ENCODE measurements at places on chromosomes 6 and 20.

DNA sequence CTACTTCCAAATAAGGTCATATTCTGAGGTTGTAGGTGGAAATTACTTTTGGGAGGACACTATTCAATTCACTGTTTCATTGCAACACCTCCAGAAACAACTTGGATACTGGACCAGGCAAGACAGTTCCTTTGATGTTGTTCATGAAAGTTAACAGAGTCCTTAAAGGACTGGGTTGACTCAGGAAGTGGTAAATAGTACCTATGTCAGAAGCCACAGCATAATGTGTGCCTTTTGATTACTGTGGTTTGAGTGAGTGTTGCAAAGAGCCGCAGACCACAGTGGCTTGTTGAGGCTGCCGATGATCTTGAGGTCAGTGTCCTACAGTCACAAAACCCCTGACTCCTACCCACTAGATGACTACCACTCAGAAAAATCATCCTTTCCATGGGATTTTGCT is 10.9 kb downstream of the IL20RA start:
- H3K4me1 ChIP-seq: no peaks in the 10 kb centered on the region
- H3K4me3 ChIP-seq: no peak overlapping the region
- no peaks in the 10 kb centered on the region for H3K36me3 ChIP-seq
- no peak for DNase-seq
- H3K27ac ChIP-seq: no peak overlapping the region

- no peak overlapping the region for H3K4me3 ChIP-seq
- no peaks in the 10 kb centered on the region for H3K36me3 ChIP-seq
- DNase-seq: no peak
- H3K4me1 ChIP-seq: no peaks in the 10 kb centered on the region
- H3K27me3 ChIP-seq: no peaks in the 10 kb centered on the region
These were observed 750.8 kb upstream of the SLC35B3 start for GRCh38 chr6:9186148-9186547.

- H3K4me1 ChIP-seq: no peaks in the 10 kb centered on the region
- no peaks in the 10 kb centered on the region for H3K27me3 ChIP-seq
- H3K36me3 ChIP-seq: no peaks in the 10 kb centered on the region
- H3K27ac ChIP-seq: no peak overlapping the region
These were observed 117.6 kb upstream of the CDH4 start for GRCh38 chr20:61134296-61135030.

- H3K27ac ChIP-seq: no peak overlapping the region
- H3K36me3 ChIP-seq: peaks cover 20% of the 10 kb centered on the region
- DNase-seq: no peak
- H3K4me3 ChIP-seq: no peak overlapping the region
These were observed 19.4 kb upstream of the RPL7L1 start for GRCh38 chr6:42860036-42860435.

GRCh38 chr20:2795451-2795850 is 5.0 kb downstream of the CPXM1 start:
- peaks cover 8% of the 10 kb centered on the region for H3K27me3 ChIP-seq
- H3K27ac ChIP-seq: no peak overlapping the region
- H3K36me3 ChIP-seq: no peaks in the 10 kb centered on the region
- DNase-seq: no peak
- H3K4me1 ChIP-seq: peaks cover 13% of the 10 kb centered on the region

- no peaks in the 10 kb centered on the region for H3K36me3 ChIP-seq
- peaks cover 13% of the 10 kb centered on the region for H3K27me3 ChIP-seq
- no peak for DNase-seq
- no peaks in the 10 kb centered on the region for H3K4me1 ChIP-seq
These were observed 21.3 kb upstream of the TBX18 start for GRCh38 chr6:84785671-84786070.

DNA sequence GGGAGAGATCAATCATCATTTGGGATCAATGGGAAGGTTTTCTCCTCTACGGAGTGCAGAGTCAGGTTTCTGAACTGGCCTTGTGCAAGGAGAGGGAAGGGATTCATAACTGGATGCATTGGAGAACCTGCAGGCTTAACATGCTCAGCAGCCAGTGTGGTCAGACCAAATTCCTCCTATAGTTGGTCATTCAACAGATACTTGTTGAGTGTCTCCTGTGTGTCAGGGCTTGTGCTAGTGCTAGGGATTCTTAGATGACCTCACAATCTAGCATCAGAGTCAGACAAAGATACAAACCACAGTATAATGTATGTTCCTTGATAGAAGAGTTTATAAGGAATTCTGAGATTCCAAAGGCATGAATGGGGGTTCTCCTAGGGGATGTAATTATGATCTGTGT is 23.9 kb downstream of the RALY start:
- H3K27me3 ChIP-seq: no peaks in the 10 kb centered on the region
- no peak for DNase-seq
- no peaks in the 10 kb centered on the region for H3K4me1 ChIP-seq
- H3K27ac ChIP-seq: no peak overlapping the region

- no peaks in the 10 kb centered on the region for H3K27me3 ChIP-seq
- no peaks in the 10 kb centered on the region for H3K36me3 ChIP-seq
- H3K4me3 ChIP-seq: no peak overlapping the region
These were observed 29.2 kb upstream of the SSR1 start for GRCh38 chr6:7341989-7342742.

GRCh38 chr6:130975325-130975724 is 87.7 kb downstream of the EPB41L2 start:
- DNase-seq: no peak
- no peaks in the 10 kb centered on the region for H3K4me1 ChIP-seq
- H3K27ac ChIP-seq: no peak overlapping the region
- no peak overlapping the region for H3K4me3 ChIP-seq

- no peak overlapping the region for H3K4me3 ChIP-seq
- H3K36me3 ChIP-seq: no peaks in the 10 kb centered on the region
- H3K27me3 ChIP-seq: no peaks in the 10 kb centered on the region
- peak; percentile 93 for DNase-seq
- H3K4me1 ChIP-seq: peaks cover 59% of the 10 kb centered on the region
These were observed 73.0 kb downstream of the SLX4IP start for GRCh38 chr20:10508060-10508459.

DNA sequence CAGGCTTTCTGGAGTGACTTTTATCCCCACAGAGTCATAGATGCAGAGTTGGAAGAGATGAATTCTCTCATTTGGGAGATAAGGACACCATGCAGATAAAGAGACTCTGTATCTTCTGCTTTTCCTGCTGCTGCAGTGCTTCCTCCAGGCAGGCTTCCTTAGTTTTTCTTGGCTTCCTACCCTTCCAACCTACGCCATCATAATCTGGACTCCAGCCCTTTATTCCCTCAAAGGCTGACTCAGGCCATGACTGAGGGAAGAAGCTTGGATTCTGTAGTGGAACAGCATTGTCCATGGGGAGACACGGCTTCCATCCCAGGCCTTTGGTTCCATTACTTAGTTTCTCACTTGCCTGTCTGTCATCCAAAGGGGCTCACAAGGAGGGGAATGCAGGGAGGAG is 6.5 kb upstream of the RNF24 start:
- H3K4me3 ChIP-seq: no peak overlapping the region
- H3K4me1 ChIP-seq: peaks cover 15% of the 10 kb centered on the region
- DNase-seq: no peak
- no peaks in the 10 kb centered on the region for H3K27me3 ChIP-seq

- H3K27ac ChIP-seq: no peak overlapping the region
- H3K36me3 ChIP-seq: no peaks in the 10 kb centered on the region
- peaks cover 10% of the 10 kb centered on the region for H3K27me3 ChIP-seq
- no peaks in the 10 kb centered on the region for H3K4me1 ChIP-seq
These were observed 109.9 kb upstream of the HEY2 start for GRCh38 chr6:125639466-125640020.

- DNase-seq: peak; percentile 48
- H3K4me3 ChIP-seq: no peak overlapping the region
These were observed 31.4 kb downstream of the FOXP4 start for GRCh38 chr6:41577356-41578216.

DNA sequence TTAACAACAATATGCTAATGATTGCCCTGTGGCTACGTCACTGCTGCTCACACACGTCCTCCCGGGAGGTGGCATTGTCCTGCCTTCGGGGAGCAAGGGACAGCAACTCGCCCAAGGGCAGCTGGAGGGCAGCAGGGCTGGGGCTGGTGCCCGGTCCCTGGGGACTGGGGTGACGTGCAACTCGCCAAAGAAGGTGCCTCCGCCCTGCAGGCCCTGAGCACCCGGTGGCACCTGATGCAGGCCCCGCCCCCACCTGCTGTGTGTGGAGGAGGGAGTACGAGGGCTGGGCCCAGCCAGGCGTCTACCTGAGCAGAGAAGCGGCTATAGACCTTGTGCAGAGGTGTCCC is 64.8 kb upstream of the SLCO4A1 start:
- H3K27ac ChIP-seq: no peak overlapping the region
- H3K27me3 ChIP-seq: peaks cover 17% of the 10 kb centered on the region
- no peak for DNase-seq
- H3K4me1 ChIP-seq: no peaks in the 10 kb centered on the region
- H3K36me3 ChIP-seq: no peaks in the 10 kb centered on the region

DNA sequence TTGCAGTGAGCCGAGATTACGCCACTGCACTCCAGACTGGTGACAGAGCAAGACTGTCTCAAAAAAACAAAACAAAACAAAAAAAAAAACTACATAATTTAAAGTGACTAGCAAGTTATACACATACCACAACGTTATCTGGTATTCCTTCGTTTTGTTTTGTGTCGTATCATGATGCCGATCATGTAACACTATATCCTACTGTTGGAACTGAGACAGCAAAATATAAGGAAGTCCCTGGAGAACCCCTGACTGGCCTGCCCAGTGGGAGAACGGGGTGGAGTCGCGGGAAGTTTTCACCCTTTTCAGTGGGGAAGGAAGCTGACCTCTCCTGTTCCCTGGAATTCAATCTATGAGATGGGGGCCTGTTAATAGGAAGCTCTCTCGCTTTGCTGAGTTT is 15.1 kb downstream of the SOX4 start:
- no peak for DNase-seq
- no peak overlapping the region for H3K4me3 ChIP-seq
- no peaks in the 10 kb centered on the region for H3K36me3 ChIP-seq

GRCh38 chr20:62303340-62304226 is 786 bp downstream of the ADRM1 start:
- peaks cover 50% of the 10 kb centered on the region for H3K36me3 ChIP-seq
- peak overlapping the region; percentile 95 for H3K27ac ChIP-seq
- H3K4me3 ChIP-seq: peak overlapping the region; percentile 95
- H3K27me3 ChIP-seq: no peaks in the 10 kb centered on the region
- DNase-seq: no peak

Data from HCT116 (cell line).